ENCODE measurements at places on chromosomes 2 and 18. TPM values are rescaled to one million over a fixed set of nuclear protein-coding genes. Genes with fewer than 3 reads are reported as not detected.

DNA sequence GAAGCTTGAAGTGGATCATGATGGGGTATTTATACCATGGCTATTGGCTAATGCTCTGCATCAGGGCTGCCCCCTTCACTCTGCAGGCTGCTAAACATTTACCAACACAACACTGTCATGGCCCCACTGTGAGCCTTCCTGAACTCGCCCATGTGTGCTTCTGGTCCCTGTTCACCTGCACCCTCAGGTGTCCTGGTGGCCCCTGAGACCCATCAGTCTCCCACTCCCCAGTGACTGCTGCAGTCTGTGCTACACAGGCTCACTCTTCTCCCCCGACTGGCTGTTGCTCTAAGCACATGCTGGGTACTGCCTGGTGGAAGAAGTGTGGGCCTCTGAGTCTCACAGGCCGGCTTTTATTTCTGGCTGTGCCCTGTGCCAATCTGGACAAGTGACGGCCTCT lies 183.0 kb upstream of the HS6ST1 start:
- no peak overlapping the region for H3K4me3 ChIP-seq
- no peak for DNase-seq
- no peaks in the 10 kb centered on the region for H3K36me3 ChIP-seq

- DNase-seq = no peak
- H3K36me3 ChIP-seq = no peaks in the 10 kb centered on the region
- H3K4me3 ChIP-seq = no peak overlapping the region
- H3K27me3 ChIP-seq = no peaks in the 10 kb centered on the region
- H3K27ac ChIP-seq = no peak overlapping the region
These were observed 188.9 kb upstream of the ITGA4 start for GRCh38 chr2:181268174-181268867.

GRCh38 chr2:236130349-236130998 lies 37.7 kb downstream of the GBX2 start:
- H3K27ac ChIP-seq = no peak overlapping the region
- no peaks in the 10 kb centered on the region for H3K4me1 ChIP-seq
- H3K27me3 ChIP-seq = no peaks in the 10 kb centered on the region
- no peak for DNase-seq

DNA sequence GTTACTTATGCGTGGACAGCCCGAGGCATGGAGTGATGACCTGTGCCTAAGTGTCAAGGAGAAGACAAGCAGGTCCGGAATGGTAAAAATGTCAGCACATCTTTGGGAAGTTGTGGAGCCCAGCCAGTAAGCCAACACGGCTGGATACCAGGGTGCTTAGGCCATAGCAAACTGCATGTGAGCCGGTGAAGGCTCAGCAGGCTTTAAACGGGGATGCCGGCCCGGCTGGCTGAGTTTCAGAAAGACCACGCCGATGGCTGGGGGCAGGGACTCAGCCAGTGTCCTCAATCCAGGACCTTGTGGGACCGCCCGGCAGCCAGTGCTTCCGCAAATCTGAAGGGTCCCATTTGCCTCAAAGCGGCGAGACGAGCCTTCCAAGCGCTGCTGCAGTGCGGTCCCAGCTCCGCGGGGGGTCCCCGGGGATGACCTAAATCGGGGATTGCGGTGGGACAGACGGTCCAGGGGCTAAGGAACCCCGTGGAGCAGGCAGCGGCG lies 946 bp upstream of the AGAP1 start:
- H3K27ac ChIP-seq = peak overlapping the region; percentile 91
- H3K36me3 ChIP-seq = no peaks in the 10 kb centered on the region
- H3K4me3 ChIP-seq = peak overlapping the region; percentile 52
- peaks cover 6% of the 10 kb centered on the region for H3K4me1 ChIP-seq
- no peaks in the 10 kb centered on the region for H3K27me3 ChIP-seq

- no peak overlapping the region for H3K27ac ChIP-seq
- H3K4me3 ChIP-seq = no peak overlapping the region
- DNase-seq = no peak
- no peaks in the 10 kb centered on the region for H3K4me1 ChIP-seq
- H3K36me3 ChIP-seq = no peaks in the 10 kb centered on the region
These were observed 33.4 kb downstream of the PAX8 start for GRCh38 chr2:113245276-113245711.

DNA sequence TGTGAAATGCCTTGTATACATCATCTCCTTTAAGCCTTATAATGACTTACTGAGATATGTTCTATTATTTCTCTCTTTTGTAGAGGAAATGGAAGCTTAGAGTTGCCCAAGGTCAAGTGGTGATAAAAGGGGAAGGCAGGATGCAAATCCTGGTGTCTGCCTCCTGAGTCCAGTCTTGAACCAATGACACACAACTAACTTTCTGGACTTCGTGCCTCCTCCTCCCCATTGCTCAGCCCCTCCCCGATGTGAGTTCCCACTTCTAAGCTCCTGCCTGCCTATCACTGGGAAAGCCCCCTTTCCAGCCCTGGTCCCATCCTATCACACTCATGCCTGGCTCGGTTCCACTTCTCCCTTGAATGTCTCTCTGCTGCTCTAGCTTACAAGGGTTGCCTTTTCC lies 6.9 kb upstream of the CTIF start:
- no peaks in the 10 kb centered on the region for H3K36me3 ChIP-seq
- no peaks in the 10 kb centered on the region for H3K27me3 ChIP-seq
- H3K4me3 ChIP-seq = no peak overlapping the region
- no peak overlapping the region for H3K27ac ChIP-seq
- no peaks in the 10 kb centered on the region for H3K4me1 ChIP-seq
- no peak for DNase-seq

DNA sequence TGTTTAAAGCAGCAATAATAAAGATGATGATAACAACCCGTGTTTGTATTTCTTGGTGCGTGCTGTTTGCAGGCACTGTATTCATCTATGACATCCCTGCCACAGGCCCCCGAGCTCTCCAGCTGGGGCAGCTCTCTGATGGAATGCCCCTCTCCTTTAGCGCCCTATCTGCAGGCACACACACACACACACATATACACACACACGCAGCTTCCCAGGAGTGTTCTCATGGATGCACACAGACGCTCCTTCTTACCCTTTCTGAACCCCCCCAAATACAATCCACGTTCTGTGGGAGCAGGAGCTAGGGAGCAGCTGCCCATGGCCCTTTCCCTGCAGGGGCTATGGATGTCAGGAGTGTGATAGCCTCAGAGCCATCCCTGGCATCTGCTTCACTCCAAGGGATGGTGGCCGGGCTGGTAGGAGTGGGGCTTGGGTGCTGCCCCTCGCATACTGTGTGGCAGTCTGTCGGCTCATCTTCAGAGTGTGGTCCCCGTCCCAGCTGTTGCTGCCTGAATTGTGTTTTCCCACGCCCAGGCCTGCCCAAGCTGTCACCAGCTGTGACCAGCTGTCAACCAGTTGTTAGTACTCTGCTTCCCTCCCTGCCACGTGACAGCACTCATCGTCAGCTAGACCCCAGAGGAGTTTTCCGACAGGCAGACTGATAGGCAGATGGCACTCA lies 50.8 kb upstream of the MYCN start:
- H3K27me3 ChIP-seq = no peaks in the 10 kb centered on the region
- H3K36me3 ChIP-seq = no peaks in the 10 kb centered on the region
- no peaks in the 10 kb centered on the region for H3K4me1 ChIP-seq
- no peak for DNase-seq
- H3K4me3 ChIP-seq = no peak overlapping the region

DNA sequence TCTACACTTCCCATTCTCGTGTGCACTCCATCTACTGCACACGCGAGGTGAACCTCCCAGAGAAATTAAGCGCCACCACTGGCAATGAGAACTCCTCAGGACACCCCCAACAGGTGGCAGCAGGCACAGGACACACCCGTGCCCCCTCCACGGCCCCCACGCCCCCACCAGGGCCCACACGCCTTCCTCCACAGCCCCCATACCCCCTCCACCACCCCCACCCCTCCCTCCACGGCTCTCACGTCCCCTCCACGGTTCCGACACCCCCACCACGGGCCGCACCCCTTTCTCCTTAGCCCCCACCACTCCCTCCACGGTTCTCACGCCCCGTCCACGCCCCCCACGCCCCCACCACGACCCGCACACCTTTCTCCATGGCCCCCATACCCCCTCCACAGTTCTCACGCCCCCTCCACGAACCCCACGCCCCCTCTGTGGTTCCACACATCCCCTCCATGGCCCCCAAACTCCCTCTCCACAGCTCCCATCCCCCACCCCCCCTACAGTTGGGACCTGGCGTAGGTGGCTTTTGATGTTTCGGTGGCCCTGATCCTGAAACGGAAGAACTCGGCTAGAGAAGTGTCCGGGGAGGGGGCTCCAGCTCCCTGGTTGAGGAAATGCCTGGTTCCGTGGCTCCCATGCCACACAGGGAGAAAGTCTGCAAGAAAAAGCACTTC lies 110.8 kb downstream of the ZNF516 start:
- H3K27ac ChIP-seq = no peak overlapping the region
- no peaks in the 10 kb centered on the region for H3K4me1 ChIP-seq
- H3K27me3 ChIP-seq = no peaks in the 10 kb centered on the region
- H3K4me3 ChIP-seq = no peak overlapping the region
- DNase-seq = peak; percentile 31

DNA sequence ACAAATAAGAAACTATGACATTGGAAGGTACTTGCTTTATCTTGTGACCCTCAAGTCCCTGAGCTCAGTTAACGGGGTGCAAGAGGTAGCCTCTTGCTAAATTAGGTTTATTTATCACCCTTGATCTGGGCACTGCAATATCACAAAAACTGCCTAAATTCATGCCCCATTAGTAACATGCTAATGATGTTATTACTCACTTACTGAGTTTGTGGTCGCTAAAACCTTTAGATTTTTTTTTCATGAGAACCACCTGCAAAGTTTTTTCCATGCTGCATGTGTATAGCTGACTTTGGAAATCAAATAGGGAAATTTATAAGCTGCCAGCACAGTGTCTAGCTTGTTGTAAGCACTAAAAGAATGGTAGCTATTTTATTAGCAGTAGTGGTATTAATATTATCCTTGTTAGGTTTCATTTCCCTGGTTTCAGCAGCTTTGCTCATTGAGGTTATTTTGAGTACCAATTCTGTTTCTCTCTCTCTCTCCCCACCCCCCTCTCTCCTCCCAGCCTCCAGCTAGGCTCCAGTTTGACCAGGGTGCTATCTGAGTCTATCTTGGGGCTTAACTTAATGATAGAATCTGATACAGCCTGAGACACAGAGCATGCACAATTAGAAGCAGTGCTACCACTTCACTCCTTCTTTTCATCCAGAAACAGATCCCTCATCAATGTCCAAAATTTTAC lies 88.7 kb upstream of the ATP8B1 start:
- H3K27me3 ChIP-seq = no peaks in the 10 kb centered on the region
- H3K4me1 ChIP-seq = no peaks in the 10 kb centered on the region
- no peaks in the 10 kb centered on the region for H3K36me3 ChIP-seq
- H3K4me3 ChIP-seq = no peak overlapping the region
- no peak overlapping the region for H3K27ac ChIP-seq

DNA sequence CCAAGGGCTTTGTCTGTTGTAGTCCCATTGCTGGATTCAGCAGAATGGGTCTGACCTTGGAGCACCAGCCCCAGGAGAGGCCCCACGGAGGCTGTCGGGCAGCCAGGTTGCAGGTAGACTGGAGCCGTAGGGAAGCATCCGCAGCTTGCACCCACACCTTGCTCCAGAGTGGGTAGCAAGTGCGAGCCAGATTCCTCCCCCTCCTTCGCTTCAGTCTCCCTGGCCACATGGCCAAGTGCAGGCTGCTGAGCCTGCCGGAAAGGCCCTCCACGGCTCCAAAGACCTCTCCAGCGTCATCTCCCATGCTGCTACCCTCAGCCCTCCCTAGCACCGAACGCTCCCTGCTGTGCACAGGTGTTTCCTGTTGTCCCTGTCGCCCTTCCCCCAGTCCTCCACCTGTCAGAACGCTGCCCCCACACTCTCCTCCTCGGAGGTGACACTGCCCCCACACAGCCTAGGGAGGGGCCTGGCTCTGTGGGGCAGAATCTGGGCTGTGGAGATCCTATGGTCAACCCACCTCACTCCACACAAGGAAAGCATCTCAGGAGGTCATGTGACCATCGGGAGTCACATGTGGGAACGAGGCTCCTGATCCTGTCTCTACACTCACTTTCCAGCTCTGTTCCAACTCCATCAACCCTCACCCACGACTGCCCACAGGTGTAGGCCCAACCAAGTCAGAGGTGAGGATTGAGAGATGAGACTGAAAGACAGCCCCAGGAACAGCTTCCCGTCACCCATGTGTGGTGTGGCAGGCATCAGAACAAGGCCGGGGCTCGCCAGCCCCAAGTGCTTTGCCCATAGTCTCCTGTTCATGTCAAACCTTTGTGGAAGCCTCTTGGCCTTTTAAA lies 8.3 kb downstream of the KCNF1 start:
- H3K27ac ChIP-seq = no peak overlapping the region
- H3K36me3 ChIP-seq = no peaks in the 10 kb centered on the region
- no peaks in the 10 kb centered on the region for H3K27me3 ChIP-seq

The PAX8 gene
- under 0.01 TPM for total RNA-seq

The ING5 gene
- 29.6 TPM for total RNA-seq

The CNPPD1 gene
- 60.3 TPM for total RNA-seq

The KIF3C gene
- 6.0 TPM for total RNA-seq
